ENCODE measurements at places on chromosomes 3 and 15. TPM values are rescaled to one million over a fixed set of nuclear protein-coding genes. Genes with fewer than 3 reads are reported as not detected.

LRRC3B gene
- total RNA-seq, result not detected

MFGE8 gene
- total RNA-seq, result 34.3 TPM

ARGFX gene
- not detected for total RNA-seq

CDHR4 gene
- total RNA-seq, result not detected

DNA sequence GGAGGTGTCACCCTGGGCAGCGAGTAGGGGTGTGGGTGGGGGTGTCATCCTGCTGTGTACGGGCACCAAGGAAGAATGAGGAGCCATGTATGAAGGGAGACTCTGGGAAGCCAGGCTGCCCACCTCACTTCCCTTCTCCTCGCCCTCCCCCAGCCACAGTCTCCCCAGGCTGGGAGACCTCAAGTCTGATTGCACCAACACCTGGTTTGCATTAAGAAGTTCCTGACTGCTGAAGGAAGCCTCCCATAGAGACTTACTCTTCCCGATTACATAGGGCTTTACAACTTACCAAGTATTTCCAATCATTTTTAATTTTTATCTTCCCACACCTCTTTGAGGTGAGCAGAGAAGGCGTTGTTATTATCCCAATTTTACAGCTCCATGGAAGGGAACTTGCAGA, 29.5 kb upstream of the SMAD3 start:
- no peak for DNase-seq

- no peak for DNase-seq
Measured at GRCh38 chr3:122078235-122078935, 23.2 kb downstream of the CD86 start.

DNA sequence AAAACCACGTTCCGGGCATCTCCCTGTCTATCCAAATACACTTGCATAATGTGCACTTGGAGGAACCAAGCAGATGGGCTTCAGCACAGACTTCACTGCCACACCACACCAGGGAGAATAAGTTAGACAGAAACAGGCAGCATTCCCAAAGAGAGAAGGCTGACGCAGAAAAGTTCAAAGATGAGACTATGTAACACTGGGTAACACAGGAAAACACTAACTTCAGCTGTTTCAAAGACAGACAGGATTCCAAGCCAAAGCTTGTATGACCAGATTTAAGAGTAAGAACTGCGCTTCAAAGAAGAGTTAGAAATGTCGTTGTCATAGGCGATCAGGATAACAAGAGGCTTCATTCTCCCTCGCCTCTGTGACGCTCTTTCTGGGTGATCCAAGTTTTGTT, 19.9 kb downstream of the SLC51A start:
- no peak for DNase-seq

DNA sequence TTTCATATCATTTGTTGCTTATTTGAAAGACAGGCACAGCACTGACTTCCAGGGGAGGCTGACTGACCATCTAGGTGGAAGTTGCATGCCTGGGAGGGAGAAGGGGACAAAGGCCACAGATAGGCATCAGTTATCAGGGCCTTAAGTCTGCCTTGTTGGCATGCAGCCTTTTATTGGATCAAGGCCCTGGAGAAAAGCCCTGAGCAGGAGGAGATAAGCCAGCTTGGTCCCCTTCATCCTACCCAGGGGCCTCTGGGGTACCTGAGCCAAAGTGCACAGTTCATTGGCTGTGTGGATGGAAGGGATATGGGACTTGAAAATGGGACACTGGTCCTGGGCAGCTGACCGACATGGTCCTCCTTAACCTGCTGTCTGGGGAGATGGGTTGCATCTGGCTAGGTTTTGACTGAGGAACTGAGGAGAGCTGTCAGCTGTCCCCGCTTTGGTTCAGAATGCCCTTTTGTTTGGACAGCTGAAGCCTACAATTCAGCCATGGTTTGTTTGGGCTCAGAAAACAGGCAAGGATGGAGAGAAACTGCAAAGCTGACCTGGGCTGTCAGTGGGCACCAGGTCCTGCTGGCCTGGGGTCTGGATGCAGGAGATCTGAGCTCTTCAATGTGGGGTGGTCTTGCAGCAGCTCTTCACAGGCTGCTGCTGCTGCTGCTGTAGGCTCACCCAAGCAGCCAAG, 60.0 kb downstream of the FLNB start:
- DNase-seq, result no peak

DNA sequence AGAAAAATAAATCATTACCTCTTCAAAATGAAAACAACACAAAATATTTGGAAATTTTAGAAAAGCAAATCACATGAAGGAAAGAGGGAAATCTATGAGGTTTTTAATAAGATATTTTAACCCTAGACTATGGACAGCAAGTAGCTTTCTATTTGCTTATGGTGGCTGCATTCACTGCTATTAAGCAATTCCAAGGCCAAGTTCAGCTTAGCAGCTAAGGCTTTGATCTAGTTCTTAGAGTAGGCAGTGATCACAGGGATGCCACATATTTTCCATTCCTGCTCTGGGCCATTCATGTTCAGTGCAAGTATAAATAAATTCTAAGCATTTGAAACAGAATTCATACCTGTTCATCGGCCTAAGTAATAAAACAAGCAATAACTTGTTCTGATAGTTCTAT, 235.3 kb downstream of the CDIN1 start:
- no peak for DNase-seq

DNA sequence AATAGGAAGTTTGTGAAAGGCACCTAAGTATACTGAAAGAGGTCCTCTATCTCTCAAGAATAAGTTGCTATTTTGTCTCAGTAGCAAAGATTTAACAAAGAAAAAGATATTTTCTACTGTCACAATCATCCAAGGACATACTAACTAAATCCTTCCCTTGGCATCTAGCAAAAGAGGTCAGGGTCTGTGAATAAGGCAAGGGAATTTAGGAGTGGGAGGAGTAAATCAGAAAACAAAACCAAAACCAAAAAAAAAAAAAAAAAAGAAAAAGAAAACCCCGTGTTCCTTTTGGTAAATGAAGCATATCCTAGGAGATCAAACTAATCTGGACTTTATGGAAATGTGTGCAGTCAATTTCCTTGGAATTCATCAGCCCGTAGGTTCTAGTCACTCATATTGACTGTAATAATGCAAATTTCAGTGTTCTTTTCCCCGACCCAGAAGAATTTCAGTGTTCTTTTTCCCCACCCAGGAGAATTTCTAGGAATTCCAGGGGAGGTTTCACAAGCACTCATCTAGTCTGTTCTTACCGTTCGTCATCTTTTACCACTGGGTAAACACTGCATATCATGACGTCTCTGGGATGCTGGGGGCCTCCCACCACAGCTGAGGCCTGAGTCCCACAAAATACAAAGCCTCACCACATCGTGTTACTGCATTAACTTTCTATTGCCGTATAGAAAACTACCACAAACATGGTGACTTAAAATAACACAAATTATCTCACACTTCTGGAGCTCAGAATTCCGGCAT, 113.8 kb upstream of the CCDC54 start:
- DNase-seq, result no peak

DNA sequence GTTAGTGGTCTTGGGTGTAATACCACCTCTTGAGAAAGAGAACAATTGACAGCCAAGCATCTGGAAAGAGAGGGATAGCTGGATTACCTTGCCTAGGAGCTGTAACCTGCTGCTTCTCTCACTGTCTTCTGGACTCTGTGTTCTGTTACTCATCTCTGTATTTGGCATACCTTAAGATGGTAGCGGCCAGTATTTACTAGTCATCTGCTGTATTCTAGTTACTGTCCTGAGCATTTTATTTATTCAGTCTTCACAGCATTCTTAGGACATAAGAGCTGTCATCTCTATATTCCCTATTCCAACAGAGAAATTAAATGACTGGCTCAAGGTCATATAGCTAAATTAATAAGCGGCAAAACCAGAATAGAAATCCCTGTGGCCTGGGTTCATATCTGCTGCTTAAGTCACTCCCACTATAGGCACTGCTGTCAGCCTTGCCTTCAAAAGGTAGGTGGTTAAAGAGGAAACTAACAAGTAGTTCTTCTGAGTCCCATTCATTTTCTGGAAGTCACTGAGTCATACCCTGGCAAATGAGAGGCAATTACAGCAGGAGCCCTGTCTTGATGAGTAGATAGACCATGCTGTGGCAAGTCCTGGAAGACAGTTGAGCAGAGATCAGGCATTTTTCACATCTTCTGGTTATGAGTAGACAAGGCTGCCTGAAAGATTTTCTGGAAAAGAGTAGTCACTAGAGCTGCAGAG, 68.2 kb downstream of the RAB7A start:
- no peak for DNase-seq

DNA sequence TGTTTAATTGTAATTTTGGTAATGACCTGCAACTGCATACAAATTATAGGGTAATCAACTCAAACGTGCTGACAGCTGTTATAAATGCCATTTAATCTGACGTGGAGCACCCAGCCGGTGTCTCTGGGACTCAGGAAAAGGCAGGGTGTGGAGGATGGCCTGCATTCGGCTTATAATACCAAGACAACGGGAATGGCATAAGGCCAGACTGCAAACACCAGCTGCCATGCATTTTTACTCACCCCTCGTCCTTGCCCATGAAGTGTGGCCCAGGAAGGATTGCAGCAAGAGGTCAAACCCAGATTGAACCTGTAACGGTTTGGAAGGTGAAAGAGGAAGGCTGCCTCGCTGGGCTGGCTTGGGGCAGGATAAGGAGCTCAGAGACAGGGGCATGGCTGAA, 96.4 kb downstream of the WNT7A start:
- no peak for DNase-seq
